ENCODE measurements at places on chromosomes 1 and 21. TPM values are rescaled to one million over a fixed set of nuclear protein-coding genes. Genes with fewer than 3 reads are reported as not detected.

The KCNC4 gene
- 0.98 TPM for total RNA-seq

The EPHA10 gene
- total RNA-seq = under 0.01 TPM

The PRAMEF6 gene
- not detected for total RNA-seq

The ANXA9 gene
- total RNA-seq = not detected

The AGO1 gene
- 10.0 TPM for total RNA-seq

The DIPK1A gene
- total RNA-seq = 0.17 TPM

The REN gene
- 0.11 TPM for total RNA-seq

Data from dermis lymphatic vessel endothelial cell (primary cell).